Left colon (tissue), 2 donors: ENCODE measurements at places on chromosomes 16 and 17. TPM values are rescaled to one million over a fixed set of nuclear protein-coding genes. Genes with fewer than 3 reads are reported as not detected.

DNA sequence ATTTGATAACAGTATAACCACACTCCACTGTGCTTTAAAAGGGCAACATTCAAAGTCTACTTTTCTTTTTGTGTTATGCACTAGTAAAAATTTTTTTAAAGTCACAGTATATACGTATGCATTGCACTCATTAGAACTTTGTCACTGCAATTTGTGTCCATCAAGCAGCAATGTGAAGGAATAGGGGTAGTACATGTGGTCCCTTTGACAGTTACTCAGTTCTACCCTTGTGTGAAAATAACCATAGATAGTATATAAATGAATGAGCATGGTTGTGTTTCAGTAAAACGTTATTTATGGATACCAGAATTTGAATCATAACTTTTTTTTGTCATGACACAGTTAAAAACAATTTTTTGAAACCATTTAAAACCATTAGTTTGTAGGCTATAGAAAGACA lies 30.7 kb downstream of the NFATC3 start:
- no peak for DNase-seq

DNA sequence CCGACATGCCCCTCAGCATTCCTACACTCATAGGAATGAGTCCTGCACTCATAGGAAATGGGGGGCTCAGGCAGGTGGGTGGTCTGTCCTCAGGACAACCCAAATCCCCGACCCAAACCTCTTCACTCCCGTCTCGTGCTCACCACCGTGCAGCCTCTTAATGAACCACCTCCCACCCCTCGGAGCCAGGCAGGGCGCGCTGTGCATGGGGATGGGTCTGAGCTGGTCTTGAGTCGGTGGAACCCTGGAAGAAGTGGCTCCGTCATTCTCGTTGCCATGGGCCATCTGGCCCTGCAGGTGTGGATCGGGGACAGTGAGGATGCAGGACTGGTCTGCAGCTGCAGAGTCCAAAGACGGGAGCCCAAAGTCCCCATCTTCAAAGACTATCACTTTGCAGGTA lies 6.4 kb upstream of the RAB40B start:
- no peak for DNase-seq

DNA sequence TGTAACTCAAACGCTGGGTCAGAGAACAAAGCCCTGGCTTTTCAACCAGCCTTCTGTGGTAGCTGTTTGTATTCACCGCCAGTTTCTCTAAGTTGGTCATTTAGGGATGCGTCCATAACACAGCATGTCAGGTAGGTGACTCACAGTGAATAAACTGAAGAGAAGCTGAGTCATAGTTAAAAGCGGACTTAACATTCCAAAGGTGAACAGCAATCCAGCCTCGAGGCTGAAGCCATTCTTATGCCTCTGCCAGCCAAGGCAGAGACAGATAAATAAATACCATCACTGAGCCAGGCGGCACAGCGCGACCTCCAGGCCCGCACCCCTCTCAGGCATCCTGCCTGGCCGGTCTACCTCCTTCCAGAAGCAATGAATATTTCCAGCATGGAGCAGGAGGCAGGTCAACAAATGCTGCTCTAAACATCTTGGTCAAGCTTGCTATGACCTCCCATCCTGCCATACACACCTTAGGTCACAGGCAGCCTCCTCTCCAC lies 12.4 kb upstream of the CACNG4 start:
- peak; percentile 34 for DNase-seq

- no peak for DNase-seq
Observed at GRCh38 chr16:66286527-66286926, 80.0 kb upstream of the CDH5 start.

The GSG1L gene
- total RNA-seq = not detected

- DNase-seq = peak; percentile 5
Observed at GRCh38 chr17:82929011-82929622, 89.3 kb upstream of the ZNF750 start.

DNA sequence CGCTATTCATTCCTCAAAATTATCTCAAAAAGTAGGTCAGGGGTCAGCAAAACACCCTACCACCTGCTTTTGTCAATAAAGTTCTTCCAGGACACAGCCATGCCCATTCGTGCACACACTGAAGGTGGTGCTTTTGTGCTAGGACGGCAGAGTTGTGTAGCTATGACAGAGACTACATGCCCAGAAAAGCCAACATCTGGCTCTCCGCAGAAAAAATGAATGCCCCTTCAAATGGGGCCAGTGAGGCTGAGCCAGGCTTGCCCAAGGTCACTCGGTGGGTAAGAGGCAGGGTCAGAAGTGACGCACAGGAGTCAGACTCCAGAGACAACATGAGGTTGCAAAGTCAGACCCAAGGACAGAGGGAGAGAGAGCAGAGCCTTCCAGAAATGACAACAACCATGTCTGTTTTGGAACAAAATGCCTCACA lies 200.1 kb downstream of the XYLT1 start:
- DNase-seq = peak; percentile 38

The NXPH3 gene
- total RNA-seq = 0.70 TPM

- no peak for DNase-seq
Observed at GRCh38 chr17:58575511-58575910, 61.1 kb upstream of the MTMR4 start.

- DNase-seq = peak; percentile 5
Observed at GRCh38 chr16:54411544-54411943, 125.0 kb upstream of the IRX3 start.

- DNase-seq = no peak
Observed at GRCh38 chr16:86946981-86947380, 368.6 kb downstream of the FOXL1 start.

DNA sequence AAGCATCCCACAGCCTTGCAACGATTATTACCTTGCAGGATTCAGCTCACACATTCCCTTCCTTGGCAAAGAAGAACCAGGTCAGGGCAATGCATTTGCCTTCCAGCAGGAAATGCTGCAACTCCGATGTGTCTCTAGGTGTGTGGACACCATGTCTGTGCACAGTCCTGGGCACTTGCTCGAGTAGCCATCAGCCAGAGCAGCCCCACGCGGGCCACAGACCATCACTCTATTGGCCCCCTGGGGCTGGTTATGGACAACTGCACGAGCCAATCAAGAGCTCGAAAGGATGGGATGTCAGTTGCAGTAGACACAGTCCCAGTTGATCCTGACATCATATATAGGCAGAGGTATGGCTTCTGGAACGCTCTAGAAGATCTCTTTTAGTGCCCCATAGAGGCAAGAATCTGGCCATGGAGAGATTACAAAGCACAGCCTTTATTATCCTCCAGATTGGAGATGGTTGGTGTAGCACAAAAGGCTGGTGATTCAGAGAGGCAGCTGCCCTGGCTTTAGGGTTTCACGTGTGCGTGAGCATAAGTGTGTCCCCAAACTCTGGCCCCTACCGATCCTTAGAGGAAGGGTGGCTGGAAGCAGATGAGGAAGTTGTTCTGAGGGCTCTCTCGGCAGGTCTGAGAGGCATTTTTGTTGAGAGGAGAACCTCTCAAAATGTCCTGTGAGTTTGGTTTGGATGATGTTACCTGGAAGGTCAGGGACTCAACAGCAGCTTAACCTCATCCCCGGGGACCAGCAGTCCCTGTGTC lies 403.8 kb downstream of the SEC14L1 start:
- no peak for DNase-seq

The EVI2B gene
- 8.7 TPM for total RNA-seq

The PHF12 gene
- total RNA-seq = 42.3 TPM

The CAMTA2 gene
- 52.2 TPM for total RNA-seq

The SPEM1 gene
- total RNA-seq = not detected

The KPNA2 gene
- 23.6 TPM for total RNA-seq
